ENCODE measurements at places on chromosomes 5 and 9.

DNA sequence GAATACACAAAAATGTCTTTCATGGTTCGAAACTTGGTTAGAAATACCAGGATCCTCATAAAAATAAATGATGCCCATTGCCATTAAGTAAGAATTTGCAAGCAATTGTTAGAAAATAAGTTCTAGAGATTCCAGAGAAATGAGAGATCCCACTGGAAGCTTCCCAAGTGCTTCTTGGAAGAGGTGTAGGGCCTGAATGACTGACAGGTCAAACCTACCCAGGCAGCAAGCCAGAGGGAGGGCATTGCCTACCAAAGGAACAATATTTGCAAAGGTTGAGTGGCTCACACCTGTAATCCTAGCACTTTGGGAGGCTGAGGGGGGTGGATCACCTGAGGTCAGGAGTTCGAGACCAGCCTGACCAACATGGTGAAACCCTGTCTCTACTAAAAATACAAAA lies 777.0 kb upstream of the WWC1 start:
- DNase-seq = no peak

GRCh38 chr5:130397132-130397531 lies 492.9 kb downstream of the CHSY3 start:
- DNase-seq = no peak

DNA sequence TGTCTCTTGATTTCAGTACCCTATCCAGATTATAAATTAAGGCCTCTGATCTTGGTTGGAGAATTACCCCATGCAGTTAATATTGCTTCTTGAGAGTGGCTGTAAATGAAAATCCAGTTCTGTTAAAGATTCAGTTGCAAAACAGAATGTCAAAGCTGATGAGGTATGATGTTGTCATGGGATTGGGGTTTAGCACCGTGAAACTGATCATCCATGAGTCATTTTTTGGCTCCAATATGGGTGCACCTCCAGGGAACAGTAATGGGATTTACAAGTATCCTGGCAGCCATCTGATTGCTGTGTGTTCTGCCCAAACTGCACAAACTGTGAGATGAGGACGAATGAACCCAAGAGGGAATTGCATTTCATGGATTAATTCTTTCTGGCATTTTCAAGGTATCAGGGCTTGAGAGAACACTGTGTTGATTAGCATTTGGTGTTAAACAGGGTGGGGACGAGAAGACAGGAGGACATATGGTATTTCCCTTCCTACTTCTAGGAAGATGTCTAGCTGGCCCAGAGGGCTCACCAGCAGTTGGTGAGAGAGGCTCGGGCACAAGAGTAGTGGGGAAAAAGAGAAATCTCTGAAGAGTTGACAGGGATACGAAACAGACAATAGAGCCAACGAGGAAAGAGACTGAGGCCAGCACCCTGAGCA lies 214.7 kb downstream of the GAS1 start:
- DNase-seq = no peak

DNA sequence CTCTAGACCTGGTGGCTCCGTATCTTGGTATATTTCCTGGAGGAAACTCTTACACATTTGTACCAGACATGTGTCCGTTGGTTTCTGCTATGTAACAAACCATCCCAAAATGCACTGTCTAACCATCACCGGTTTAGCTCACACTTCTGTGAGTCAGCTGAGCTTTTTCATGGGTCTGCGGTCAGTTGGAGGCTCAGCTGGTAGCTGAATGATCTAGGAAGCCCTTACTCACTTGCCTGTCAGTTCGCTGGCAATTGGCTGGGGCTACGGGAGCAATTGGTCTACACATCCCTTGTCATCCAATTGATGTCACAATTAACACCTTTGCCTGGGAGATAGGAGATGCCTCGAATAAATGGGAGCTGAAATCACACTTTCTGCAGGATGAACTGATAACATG lies 11.6 kb upstream of the WHRN start:
- no peak for DNase-seq

DNA sequence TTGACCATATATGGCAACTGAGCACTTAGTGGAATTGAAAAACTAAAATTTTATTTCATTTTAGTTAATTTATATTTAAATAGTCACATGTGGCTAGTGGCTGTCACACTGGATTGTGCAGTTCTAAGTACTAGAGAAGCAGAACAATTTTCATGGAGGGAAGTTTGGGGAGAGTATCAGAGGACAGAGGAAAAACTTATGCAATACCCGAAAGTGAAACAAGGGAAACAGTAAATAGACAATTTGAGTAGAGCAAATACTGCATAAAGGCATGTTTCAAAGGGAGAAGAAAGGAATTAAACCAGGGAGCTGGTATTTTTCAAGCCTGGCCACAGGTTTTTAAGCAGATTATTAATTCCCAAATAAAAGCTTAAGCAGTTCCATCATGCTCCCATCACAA lies 590.5 kb upstream of the RORB start:
- no peak for DNase-seq

GRCh38 chr9:38131729-38132128 lies 62.7 kb upstream of the SHB start:
- DNase-seq = no peak

GRCh38 chr5:55541056-55541635 lies 6.4 kb upstream of the PLPP1 start:
- DNase-seq = no peak

GRCh38 chr5:82151662-82152061 lies 126.5 kb downstream of the RPS23 start:
- no peak for DNase-seq

GRCh38 chr9:136409557-136410455 lies 608 bp downstream of the ENTR1 start:
- peak; percentile 89 for DNase-seq

- no peak for DNase-seq
Measured at GRCh38 chr9:33851301-33851700, 34.3 kb downstream of the UBE2R2 start.

- no peak for DNase-seq
Measured at GRCh38 chr9:122445155-122445749, 32.5 kb downstream of the OR1J1 start.

GRCh38 chr9:81083854-81084512 lies 605.4 kb downstream of the TLE1 start:
- no peak for DNase-seq

DNA sequence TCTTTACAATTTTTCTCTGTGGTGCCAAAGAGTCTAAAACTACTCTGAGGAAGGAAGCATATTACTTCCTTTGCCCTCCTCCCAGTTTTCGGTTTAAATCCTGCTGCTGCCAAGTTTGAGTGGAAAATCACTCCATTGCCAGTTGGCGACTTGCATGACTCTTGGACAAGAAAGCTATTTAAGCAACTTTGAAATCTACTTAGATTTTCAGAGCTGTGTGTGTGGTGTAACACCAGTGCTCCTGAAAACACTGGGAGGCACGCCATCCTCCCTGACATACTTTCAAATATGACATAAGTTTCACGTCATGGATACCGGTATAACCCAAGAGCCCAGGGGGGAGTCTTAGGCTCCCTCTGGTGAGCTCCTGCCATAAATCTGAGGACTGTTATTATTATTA lies 83.5 kb upstream of the RIOK2 start:
- DNase-seq = no peak

DNA sequence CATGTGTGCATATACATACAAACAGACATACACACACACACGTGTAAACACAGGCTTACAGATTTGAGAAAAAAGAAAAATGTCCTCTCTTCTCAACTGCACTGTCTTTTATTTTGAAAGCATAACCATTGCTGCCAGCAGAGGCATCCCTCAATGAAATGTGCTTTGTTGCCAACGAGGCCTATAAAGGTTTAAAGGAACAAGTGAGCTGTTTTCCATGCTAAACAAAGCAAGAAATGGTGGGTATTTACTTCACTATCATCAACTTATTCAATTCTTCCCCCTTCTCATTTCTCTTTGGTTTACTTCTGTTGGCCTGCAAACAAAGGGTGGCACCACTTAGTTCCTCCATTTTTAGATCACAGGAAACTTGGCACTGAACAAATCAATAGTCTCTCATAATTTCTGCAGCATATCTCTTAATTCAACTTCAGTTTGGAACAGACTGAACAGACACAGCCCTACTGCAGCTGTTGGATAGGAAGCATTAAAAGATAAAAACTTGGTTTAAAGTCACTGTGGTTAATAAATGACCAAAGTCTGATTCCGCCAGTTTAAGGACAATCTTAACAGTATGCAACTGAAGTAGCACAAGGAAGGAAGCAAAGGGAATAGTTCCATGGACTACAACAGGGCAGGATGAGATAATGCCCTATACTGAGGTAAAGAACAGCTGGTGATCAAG lies 21.7 kb downstream of the TTC33 start:
- DNase-seq = no peak

- peak; percentile 70 for DNase-seq
Measured at GRCh38 chr9:123318961-123319421, 37.0 kb upstream of the CRB2 start.

DNA sequence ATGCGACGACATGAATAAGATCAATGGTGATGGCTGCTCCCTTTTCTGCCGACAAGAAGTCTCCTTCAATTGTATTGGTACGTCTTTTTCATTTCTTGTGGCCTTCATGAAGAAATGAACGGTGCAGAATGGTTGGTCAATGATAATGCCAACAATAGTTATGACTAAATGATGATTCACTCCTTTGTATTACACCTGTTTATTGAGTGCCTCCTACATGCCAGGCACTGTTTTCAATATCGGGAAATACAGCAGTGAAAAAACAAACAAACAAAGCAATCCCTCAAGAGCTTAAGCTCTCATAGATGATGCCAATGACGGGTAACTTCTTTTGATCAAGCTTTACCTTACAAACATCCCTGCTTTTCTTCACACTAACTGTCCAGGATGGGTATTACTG lies 117.7 kb downstream of the PAPPA start:
- no peak for DNase-seq

GRCh38 chr5:126464959-126465358 lies 41.8 kb downstream of the GRAMD2B start:
- no peak for DNase-seq

DNA sequence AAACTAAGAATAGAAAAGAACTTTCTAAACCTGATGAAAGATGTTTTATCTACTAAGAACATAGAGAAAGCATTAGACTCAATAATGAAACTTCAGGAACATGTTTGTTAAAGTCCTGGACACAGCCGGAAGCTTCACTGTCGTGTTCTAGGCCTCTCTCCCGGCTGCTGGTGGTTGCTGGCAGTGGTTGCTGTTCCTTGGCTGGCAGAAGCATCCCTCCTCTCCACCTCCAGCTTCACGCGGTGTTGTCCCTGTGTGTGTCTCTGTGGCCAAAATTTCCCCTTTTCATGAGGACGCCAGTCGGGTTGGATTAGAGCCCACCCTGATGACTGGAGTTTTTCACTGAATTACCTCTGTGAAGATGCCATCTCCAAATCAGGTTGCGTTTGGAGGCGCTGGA lies 6.5 kb upstream of the MED10 start:
- no peak for DNase-seq

- DNase-seq = no peak
Measured at GRCh38 chr9:2339416-2339815, 282.2 kb upstream of the VLDLR start.

DNA sequence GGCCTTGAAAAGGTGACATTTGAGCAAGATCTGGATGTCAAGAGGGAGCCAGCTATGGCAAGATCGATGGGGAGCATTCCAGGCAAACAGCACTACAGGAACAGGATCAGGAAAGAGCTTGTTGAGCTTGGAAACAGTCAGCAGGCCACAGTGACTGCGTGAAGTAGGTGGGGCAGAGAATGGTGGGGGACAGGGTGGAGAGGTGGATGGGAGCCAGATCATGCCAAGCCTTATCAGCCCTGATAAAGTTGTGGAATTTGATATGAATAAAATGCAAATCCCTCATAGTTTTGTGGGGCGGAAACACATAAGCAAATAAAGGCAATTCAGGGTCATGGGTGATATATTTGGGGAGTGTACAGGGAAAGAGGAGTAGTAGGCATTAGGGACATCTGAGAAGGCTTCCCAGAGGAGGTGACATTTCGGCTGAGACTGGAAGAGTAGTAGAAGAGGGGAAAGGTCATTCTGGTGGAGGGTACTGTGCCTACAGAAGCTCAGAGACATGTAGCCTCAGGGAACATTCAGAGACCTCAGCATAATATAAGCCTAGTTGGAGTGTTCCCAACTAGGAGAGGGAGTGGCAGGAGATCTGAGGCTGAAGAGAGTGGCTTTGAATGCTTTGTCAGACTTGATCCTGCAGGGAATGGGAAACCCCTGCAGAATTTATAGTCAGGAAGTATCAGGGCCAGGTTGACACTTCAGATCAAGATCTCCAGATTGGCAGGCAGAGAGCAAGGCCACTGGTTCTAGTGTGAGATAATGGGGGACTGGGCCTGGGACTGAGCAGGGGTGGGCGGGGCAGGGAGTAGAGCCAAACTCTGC lies 9.7 kb upstream of the CYSTM1 start:
- DNase-seq = no peak

DNA sequence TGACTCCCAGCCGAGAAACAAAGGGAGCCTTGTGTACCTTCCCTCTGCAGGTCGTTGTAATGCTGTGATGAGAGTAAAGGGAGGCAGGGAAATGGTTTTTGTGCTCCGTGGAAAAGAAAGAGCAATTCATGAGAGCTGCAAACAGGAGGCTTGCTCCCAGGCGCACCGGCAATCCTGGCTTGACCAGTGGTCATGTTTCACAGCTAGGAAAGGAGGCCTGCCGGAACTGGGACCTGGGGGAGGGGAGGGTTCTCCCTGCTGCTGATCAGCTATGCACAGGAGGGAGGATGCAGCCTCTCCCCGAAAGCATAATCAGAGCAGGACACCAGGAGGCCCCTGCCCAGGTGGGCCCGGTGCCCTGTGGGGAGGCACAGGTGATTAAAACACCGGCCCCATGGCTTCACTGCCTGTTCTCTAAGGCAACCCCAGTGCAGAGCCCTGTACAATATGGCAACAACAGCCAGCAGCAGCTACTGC lies 131.3 kb downstream of the ZDHHC21 start:
- no peak for DNase-seq

DNA sequence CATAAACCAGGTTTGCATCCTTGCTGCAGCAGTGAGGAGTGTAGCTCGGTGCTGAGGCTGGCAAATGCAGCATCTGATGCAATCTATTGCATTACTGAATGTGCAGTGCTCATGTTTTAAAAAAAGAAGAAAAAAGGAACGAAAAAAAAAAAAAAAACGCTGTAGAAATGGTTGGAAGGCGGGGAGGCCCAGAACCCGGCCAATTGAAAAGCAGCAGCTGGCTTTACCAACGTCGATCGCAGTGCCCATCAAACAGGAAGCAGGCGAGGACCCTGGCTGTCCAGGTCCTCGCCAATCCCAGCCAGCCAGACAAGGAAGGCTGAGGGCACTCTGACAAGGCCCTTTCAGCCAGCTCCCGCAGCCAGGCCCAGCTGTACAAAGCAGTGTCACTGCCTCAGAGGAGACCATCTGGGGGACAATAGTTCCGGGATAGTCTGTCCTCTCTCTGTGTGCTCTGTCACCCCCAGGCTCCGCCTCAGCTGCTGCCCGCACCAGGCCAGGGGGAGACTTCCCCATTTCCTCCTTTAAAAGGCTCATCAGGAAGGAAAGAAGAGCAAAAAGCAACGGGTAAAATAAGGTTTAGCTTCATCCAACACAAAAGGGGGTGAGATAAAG lies 21.8 kb upstream of the CPEB4 start:
- no peak for DNase-seq

GRCh38 chr9:121972501-121972981 lies 120.6 kb downstream of the TTLL11 start:
- DNase-seq = no peak

GRCh38 chr9:5750569-5750968 lies 82.3 kb downstream of the ERMP1 start:
- no peak for DNase-seq
